ENCODE measurements at places on chromosomes 13 and 19.

DNA sequence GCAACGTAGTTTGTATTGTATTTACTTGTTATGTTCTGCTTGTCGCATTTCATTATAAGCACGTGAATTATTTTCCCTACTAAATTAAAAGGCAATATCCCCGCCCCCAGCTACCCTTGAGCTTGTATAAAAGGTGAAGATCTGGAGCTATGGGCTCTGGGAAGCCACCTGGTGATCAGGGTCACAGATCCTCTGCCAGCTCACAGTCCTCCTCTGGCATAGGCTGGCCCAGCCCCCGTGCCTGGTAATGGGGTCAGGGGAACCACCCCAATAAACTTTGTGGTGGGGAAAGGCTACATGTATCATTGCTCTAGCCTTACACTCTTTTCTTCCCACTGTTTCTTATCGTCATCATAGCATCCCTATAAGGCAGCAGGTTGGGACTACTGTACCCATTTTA is 190.2 kb upstream of the TSHZ3 start:
- DNase-seq, result no peak

DNA sequence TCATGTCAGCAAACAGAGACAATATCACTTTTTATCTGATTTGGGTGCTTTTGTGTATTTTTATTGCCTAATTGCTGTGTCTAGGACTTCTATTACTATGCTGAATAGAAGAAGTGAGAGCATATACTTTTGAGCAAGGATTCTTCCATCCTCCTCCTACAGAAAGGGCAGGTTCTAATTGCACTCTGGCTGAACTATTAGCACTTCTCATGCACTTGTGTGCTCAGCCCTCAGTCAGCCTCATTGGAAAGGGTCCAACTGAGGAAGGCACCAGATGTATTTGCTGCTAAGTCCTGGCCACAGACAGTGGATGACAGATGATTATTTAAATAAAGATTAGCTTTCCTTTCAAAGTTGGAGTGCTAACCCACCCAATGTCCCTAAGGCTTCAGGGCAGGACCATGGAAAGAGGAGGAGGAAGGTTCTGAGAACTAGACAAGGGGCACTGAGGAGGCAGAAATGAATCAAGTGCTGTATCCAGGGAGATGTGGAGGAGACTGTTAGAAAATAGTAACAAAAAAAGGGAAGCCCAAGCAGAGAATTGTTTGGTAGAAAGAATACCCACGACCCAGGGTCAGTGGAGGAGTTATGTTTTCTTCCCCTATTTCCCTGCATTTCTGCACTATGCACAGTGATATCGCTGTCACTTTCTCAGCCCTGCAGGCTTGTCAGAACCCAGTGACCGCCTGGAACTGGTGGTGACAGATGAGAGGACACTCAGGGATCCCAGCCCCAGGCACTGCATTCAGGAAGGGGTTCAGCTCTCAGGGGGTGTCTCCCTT is 8.0 kb downstream of the LILRB4 start:
- no peak for DNase-seq

- no peak for DNase-seq
Observed at GRCh38 chr19:4291184-4291732, 10.9 kb downstream of the TMIGD2 start.

DNA sequence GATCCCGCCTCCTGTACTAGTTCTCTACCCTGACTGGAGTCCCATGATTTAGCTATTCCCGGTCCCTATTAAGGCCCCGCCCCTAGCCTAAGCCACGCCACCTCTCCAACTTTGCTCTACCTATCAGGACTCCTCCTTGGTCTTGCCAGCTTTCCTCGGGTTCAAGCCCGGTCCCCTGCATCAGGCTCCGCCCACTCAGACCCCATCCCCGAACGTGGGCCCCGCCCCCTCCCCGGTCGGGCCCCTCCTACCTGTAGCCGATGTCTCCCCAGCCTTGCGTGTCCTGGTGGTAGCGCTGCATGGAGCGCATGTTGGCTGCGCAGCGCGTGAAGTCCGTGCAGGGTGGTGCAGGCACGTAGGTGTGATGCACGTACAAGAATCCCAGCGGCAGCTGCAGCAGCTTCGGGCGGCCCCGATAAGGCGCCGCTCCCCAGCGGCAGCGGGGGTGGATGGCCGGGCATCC is 7.3 kb upstream of the RASAL3 start:
- no peak for DNase-seq

- no peak for DNase-seq
Observed at GRCh38 chr19:5395556-5395955, 54.9 kb upstream of the PTPRS start.

GRCh38 chr13:71853725-71854124 is 13.3 kb downstream of the DACH1 start:
- DNase-seq, result no peak

DNA sequence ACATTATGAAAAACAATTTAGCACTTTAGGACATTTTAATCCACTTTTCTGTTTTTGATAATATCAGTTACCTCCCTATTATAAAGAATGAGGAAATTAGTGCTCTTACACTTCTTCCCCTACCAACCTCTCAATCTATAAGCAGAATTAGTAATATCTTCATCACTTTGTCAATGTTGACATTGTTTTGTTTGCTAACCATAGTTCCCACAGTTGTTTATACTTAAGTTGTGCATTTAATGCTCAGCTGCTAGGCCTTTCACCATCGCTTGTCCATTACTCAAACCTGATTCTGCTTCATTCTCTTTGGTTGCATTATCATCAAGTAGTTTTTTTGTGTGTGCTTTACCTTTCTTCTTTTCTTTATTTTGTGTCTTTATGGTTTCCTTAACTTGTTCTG is 132.1 kb downstream of the CDK8 start:
- DNase-seq, result no peak

- peak; percentile 77 for DNase-seq
Observed at GRCh38 chr13:51584731-51585672, 740 bp downstream of the WDFY2 start.

All from erythroblast (primary cell).